CD4-positive, alpha-beta memory T cell (primary cell): ENCODE measurements at places on chromosomes 7 and 10. TPM values are rescaled to one million over a fixed set of nuclear protein-coding genes. Genes with fewer than 3 reads are reported as not detected.

GRCh38 chr7:65554-65953, 126.8 kb upstream of the FAM20C start:
- no peaks in the 10 kb centered on the region for H3K36me3 ChIP-seq
- H3K4me3 ChIP-seq, result no peak overlapping the region
- no peaks in the 10 kb centered on the region for H3K27me3 ChIP-seq
- no peak for DNase-seq
- no peak overlapping the region for H3K27ac ChIP-seq
- no peaks in the 10 kb centered on the region for H3K4me1 ChIP-seq

DNA sequence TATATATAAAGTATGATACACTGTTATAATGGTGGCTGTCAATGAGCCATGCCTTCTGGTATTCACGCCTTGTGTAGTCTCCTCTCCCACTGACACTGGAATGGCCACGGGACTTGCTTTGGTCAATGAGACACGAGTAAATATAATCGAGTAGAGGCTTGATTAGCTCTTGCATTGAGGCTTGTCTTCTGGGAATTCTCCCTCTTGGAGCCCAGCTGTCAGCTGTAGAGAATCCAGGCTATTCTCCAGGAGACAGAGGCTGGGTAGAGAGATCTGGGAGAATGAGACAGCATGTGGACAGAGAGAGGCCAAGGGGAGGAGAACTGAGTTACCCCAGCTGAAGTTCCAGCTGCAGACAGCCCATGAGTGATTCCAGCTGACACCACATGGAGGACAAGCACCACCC, 25.2 kb upstream of the PLCE1 start:
- H3K36me3 ChIP-seq, result no peaks in the 10 kb centered on the region
- DNase-seq, result no peak
- H3K4me1 ChIP-seq, result no peaks in the 10 kb centered on the region
- no peak overlapping the region for H3K4me3 ChIP-seq
- H3K27ac ChIP-seq, result no peak overlapping the region
- no peaks in the 10 kb centered on the region for H3K27me3 ChIP-seq

The ANAPC16 gene
- total RNA-seq, result 114 TPM

The C7orf33 gene
- not detected for total RNA-seq

DNA sequence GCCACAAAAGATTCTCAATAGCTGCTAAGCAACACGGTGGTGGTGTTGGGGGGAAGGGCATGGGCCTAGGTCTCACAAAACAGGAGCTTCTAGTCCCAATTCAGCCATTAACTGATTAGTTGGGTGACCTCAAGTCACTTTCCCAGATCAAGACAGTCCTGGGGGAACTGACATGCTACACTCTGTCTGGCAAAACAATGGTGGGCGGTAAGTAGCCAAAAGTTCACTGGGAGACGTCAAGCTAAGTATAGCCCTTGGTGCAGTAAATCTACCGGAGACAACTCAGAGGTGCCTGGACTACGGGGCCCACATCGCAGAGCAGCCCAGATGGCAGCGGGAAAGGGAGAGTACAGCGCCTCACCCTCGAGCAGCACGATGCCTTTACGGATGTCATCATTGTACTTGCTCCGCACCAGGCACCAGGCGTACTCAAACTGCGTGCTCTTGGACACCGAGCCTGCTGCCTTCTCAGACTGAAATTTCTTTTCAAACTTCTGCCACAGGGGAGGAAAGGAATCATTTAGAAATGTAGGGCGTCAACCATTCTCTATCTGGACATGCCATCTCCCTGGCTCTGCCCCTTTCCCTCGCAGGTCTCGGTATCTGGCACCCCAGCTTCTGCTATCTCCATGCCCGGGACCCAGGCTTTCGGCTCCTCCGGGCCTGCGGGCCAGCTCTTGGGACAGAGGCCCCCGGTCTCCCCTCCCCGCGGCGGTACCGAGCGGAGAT, 1.1 kb downstream of the FIS1 start:
- H3K4me3 ChIP-seq, result peak overlapping the region; percentile 95
- H3K27me3 ChIP-seq, result no peaks in the 10 kb centered on the region
- peaks cover 24% of the 10 kb centered on the region for H3K4me1 ChIP-seq
- no peak for DNase-seq
- H3K27ac ChIP-seq, result peak overlapping the region; percentile 85
- H3K36me3 ChIP-seq, result peaks cover 19% of the 10 kb centered on the region

- H3K4me1 ChIP-seq, result no peaks in the 10 kb centered on the region
- no peaks in the 10 kb centered on the region for H3K36me3 ChIP-seq
- no peak overlapping the region for H3K4me3 ChIP-seq
- no peaks in the 10 kb centered on the region for H3K27me3 ChIP-seq
Measured at GRCh38 chr7:66837007-66837406, 84.0 kb upstream of the TMEM248 start.

- no peaks in the 10 kb centered on the region for H3K27me3 ChIP-seq
- H3K36me3 ChIP-seq, result no peaks in the 10 kb centered on the region
- H3K27ac ChIP-seq, result no peak overlapping the region
- no peak for DNase-seq
Measured at GRCh38 chr10:106661133-106661766, 503.3 kb downstream of the SORCS1 start.
